ENCODE measurements at places on chromosomes 7 and 10.

- DNase-seq, result no peak
Observed at GRCh38 chr7:19091550-19092200, 25.8 kb downstream of the TWIST1 start.

GRCh38 chr7:120259386-120259785 lies 13.6 kb upstream of the KCND2 start:
- no peak for DNase-seq

- DNase-seq, result no peak
Observed at GRCh38 chr10:102322914-102323313, 72.6 kb upstream of the NFKB2 start.

DNA sequence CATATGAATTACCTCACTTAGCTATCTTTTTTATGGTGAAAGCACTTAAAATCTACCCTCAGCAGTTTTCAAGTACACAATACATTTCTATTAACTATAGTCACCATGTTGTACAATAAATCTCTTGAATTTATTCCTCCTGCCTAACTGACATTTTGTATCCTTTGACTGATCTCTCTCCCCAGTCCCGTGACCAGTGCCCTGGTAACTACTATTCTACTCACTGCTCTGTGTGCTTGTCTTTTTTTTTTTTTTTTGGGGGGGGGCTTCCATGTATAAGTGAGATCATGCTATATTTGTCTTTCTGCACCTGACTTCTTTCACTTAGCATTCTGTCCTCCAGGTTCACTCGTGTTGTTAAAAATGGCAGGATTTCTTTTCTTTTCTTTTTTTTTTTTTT lies 11.4 kb upstream of the GAD2 start:
- DNase-seq, result no peak

DNA sequence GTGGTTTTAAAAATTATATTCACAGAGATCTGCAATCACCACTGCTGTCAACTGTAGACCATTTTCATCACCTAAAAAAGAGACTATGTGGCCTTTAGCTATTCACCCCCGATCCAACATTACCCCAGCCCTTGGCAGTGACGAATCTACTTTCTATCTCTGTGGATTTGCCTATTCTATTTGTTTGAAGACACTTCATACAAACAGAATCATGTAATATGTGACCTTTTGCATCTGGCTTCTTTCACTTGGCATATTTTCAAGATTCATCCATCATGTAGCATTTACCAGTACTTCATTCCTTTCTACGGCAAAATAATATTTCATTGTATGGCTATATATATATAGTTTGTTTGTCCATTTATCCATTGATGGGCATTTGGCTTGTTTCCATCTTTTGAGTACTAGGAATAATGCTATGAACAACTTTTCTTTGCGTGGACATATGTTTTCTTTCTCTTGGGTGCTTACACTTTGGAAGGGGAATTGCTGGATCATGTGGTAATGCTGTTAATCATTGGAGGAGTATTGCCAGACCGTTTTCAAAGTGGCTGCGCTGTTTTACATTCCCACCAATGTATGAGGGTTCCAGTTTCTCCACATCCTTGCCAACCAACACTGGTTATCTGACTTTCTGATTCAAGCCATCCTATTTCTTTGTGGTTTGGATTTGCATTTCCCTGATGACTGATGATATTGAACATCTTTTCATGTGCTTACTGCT lies 22.3 kb downstream of the ADAMTS14 start:
- DNase-seq, result no peak

DNA sequence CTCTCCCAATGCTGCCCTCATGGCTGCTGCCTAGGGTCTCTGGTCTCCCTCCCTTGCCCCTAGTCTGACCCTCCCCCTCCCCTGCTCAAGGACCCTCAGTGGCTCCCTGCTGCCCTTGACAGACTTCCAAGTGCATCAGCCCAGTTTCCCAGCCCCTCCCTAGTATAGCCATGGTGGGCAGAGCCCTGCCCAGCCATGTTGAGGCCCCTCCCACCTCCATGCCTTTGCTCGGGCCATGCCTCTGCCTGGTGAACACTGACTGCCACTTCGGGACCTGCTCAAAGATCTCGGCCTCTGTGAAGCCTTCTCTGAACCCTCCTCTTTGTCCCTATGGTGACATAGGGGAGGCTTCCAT lies 73.2 kb downstream of the MYL10 start:
- no peak for DNase-seq

DNA sequence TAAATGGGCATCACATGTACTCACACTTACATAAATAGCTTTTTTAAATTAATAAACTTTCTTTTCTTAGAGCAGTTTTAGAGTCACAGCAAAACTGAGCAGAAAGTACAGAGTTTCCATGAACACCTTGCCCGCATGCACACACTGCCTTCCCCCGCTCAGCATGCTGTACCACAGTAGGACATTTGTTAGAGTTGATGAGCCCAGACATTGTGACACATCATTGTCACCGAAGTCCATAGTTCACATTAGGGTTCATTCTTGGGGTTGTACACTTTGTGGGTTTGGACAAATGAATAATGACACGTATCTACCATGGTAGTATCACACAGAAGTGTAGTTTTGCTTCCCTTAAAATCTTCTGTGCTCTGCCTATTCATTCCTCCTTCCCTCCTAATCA lies 23.7 kb downstream of the UBN2 start:
- DNase-seq, result no peak
